ENCODE measurements at places on chromosomes 13 and 19.

DNA sequence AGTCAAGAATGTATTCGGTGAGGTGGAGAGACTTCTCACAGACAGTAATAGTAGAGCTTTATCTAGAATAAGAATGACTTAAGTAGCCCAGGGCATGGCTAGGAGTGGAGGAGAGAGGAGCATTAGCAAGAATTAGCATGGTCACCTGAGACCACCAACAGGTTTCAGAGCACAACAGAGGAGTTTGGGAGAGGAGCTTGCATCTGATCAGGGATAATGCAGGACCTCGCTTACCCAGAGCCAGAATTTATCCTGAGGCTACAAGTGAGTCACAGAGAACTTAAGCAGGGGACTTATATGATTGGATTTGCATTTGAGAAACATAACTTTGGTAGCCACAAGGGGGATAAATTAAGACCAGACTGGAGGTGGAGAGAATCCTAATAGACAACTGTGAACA is 102.1 kb upstream of the FNDC3A start:
- no peak for DNase-seq

- DNase-seq: no peak
These were observed 36.5 kb downstream of the TSHZ3 start for GRCh38 chr19:31312677-31313244.

DNA sequence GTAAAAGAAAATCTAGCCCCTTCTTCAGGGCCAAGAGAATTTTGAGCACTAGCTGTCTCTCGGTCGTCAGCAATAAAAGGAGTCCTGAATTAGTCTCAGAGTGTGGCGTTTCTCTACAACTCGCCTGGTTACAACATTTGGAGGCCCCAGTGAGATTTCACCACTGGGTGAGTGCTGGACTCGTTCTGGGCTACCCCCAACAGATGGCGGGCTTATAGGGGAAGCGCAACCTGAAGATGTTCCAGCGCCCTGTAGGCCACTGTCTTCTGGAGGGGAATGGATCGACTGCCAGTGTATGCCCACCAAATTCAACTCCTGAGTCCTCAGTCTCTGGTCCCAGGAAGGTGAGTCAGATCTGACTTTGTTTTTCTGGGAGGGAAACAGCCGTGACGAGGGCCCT is 11.7 kb upstream of the ZNF181 start:
- DNase-seq: no peak

- DNase-seq: no peak
These were observed 276.8 kb downstream of the PCDH20 start for GRCh38 chr13:61138857-61139256.

DNA sequence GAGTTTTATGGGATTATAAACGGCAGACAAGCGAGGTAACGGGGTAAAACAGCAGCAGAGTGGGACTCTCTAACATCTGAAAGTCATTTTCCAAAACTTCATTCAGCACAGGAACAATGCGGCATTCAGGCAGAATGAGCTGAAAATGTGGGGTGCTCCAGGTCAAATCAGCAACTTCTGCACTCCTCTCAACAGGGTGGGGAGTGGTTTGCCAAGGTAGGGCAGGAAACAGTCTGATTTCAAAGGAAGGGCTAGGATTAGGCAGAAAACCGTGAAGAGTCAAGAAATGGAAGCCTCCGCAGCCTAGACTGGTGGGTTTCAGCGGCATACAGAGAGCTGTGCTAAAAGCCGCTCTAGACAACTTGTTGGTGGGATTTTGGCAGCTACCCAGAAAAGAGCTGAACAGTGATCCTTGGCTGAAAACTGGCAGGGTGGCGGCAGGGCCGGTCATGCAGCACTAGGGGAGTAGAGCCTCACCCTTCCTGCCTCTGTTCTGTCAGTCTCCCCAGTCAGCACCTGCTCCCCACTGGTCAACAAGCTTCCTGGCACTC is 154.2 kb upstream of the KLF12 start:
- DNase-seq: no peak

GRCh38 chr13:29905845-29906244 is 55.4 kb upstream of the UBL3 start:
- DNase-seq: no peak

DNA sequence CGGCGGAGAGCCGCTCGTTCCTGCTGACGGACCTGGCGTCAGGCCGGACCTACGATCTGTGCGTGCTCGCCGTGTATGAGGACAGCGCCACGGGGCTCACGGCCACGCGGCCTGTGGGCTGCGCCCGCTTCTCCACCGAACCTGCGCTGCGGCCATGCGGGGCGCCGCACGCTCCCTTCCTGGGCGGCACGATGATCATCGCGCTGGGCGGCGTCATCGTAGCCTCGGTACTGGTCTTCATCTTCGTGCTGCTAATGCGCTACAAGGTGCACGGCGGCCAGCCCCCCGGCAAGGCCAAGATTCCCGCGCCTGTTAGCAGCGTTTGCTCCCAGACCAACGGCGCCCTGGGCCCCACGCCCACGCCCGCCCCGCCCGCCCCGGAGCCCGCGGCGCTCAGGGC is 8.4 kb downstream of the LRFN3 start:
- no peak for DNase-seq

- no peak for DNase-seq
These were observed 5.6 kb downstream of the KLF16 start for GRCh38 chr19:1857648-1858326.

DNA sequence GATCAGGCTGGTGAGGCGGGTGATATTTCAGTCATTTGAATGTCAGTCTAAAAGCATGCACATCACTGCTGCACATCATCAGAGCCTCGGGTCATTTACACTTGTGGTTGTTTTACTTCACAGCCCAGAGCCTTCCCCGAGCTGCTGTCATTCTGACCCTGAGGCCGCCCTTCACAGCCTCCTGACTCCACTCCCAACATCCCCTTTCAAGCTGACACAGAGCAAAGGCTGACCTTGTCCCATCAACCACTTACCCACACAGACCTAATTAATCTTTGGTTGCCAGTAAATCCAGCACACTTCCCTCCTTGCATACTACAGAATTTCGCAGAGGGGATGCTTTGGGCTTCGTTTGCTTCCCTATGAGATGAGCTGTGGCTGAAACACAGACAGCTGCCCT is 528.1 kb downstream of the DIAPH3 start:
- DNase-seq: no peak

GRCh38 chr19:16070366-16070990 is 5.8 kb upstream of the TPM4 start:
- no peak for DNase-seq

- DNase-seq: no peak
These were observed 91.2 kb downstream of the KATNAL1 start for GRCh38 chr13:30216111-30216510.

DNA sequence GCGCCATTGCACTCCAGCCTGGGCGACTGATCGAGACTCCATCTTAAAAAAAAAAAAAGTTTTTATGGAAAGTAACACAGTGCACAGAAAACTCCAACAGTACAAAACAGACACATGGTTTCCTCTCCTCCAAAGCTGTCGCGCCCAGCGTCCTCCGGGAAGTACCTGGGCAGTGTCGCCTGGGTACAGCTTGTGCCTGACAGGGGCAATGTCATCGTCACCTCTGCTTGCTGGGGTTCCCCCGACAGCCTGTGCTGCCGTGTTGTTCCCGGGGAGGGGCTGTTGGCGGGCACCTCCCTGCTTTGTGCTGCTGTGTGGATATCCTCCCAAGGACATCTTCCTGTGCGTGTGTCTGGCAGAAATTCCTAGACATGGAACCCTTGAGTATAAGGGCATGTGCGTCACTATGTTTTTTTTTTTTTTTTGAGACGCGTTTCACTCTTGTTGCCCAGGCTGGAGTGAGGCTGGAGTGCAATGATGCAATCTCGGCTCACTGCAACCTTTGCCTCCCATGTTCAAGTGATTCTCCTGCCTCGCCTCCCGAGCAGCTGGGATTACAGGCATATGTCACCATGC is 2.4 kb upstream of the F2RL3 start:
- no peak for DNase-seq

- no peak for DNase-seq
These were observed 7.0 kb downstream of the C2CD4C start for GRCh38 chr19:401866-402511.

GRCh38 chr13:100658363-100658762 is 16.2 kb downstream of the TMTC4 start:
- no peak for DNase-seq

GRCh38 chr19:5917431-5918107 is 3.5 kb downstream of the CAPS start:
- DNase-seq: no peak

- DNase-seq: no peak
These were observed 392.1 kb downstream of the DACH1 start for GRCh38 chr13:71474936-71475335.

- DNase-seq: no peak
These were observed 68.8 kb downstream of the CHST8 start for GRCh38 chr19:33690378-33691029.

- no peak for DNase-seq
These were observed 15.0 kb upstream of the MIER2 start for GRCh38 chr19:359653-359925.

GRCh38 chr13:76943646-76944045 is 4.7 kb upstream of the ACOD1 start:
- DNase-seq: no peak

DNA sequence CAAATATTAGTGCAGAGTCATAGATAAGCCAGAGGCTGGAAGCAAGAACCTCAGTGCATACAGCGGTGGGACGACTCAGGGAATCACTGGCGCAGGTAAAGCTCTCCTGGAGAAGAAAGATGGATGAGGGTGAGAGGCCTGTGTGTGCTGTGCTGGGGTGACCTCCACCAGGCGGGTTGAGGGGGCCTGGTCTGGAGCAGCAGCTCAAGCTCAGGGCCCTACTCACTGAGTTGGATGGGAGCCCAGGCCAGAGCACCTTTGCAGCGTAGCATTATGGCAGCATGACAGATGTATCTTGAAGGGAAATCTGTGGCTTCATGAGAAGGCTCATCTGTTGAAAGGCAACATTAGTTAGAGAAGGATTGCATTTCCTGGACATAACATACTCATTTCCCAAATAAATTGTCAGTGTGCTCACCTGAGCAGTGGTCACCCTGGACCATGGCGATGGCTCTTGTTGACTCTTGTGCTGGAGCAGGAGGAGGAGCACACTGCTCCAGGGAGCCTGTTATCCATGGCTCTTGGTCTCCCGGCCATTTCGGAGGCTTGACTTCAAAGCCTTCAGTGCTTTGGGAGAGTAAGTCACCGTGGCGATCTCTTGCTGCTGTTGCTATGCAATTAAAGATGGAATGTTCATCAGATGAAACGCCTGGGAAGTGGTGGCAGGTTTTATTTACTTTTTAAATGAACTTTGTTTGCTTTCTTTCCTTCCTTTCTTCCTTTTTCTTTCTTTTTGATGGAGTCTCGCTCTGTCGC is 25.0 kb downstream of the HNRNPM start:
- DNase-seq: no peak

DNA sequence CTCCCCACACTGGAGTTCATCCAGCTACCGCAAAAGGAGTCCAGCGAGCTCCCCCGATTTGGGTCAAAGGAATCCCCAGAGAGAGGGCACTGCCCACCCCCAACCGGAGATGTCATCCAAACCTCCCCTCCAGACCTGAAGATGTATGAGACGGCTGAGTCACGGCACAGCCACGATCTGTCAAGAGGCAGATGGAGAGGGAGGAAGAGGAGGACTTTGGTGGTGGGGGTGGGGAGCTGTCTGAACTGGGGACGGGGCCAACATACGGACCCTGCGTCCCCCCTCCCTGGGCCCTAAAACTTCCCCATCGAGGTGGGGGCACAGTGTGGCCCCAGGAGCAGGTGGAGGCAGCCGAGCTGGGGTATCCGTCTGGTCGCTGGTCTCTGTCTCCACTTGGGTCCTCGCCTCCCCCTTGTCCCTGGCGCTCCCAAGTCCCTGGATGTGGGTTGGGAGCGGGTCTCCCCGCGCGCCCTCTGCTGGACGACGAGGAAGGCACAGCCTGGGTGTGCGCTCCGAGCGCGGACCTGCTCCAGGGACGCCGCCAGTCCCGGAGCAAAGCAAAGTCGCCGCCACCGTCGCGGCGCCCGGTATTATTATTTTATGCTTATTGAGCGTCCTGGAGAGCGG is 3.8 kb downstream of the PDE4A start:
- no peak for DNase-seq

DNA sequence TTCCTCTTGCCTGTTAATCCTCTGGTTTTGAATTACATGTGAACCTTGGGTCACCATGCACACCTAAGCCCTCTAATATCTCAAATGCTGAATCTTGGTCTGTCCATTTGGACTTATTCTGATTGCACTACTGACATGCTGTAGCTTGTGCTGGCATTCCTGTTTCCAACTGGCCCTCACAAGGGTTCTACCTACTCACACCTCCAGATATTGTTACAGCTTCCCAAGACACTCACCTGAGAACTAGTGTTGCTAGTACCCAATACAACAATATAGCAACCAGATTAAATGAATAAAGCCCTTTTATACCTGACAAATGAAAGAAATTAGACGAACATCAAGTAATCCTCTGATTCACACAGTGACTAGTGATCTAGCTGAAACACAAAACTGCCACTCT is 16.6 kb downstream of the TEX30 start:
- DNase-seq: no peak

DNA sequence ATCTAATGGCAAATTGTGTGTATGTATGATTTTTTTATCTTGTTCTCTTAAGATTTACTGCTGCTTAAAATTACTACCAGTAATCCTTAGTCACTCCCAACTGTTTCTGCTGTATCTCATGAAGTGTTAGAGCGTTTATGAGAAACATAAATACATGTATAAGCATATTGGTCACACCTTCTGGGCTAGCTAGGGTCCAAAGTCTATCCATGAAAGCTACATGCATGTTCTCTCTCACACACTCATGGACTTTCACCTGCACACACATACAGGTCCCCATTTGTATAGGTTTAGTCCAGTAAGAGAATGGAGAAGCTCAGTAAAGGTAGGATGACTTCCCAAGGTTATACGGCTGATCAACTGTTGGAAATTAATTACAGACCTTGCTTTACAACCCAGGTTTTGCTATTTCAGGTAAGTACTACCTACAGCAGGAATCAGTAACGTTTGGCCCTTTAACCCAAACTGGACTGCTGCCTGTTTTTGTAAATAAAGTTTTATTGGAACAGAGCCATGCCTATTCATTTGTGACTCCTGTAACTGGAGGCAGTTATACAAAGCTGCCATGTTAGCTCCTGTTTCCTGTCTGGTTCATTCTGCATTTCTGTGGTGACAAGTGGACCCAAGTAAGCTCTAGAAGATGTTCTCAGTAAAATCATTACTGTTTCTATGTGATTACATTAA is 15.3 kb downstream of the METTL21C start:
- no peak for DNase-seq

GRCh38 chr19:13146763-13147563 is 3.2 kb downstream of the STX10 start:
- no peak for DNase-seq

GRCh38 chr19:16259385-16260159 is 61.9 kb downstream of the AP1M1 start:
- DNase-seq: no peak

GRCh38 chr19:38268539-38268938 is 4.2 kb downstream of the SPINT2 start:
- DNase-seq: no peak

GRCh38 chr19:49442771-49443365 is 1.5 kb upstream of the SLC17A7 start:
- peak; percentile 50 for DNase-seq

Measured in AG09319 (cell line).